ENCODE measurements at places on chromosomes 7 and 10.

- DNase-seq = no peak
These were observed 622.4 kb downstream of the SDK1 start for GRCh38 chr7:3923307-3923918.

GRCh38 chr10:60299961-60300883 lies 89.5 kb downstream of the ANK3 start:
- DNase-seq = no peak

DNA sequence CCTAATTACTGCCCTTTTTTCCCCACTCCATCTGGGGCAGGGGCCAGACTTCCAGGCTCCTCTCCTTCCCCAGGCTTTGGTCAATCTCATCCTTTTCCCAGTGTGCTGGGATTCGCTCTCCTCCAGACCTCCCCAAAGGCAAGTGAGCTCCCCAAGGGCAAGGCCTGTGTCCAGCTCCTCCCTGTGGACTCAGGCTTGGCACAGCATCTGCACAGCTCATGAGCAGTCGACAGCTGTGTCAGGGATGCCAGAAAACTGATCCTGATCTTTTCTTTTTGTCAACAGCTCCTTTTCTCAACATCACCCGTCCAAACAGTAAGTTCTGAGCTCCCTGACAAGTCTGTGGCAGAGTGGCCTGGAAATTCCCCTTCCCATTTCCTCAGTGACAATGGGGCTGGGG lies 67.1 kb downstream of the C10orf120 start:
- no peak for DNase-seq

DNA sequence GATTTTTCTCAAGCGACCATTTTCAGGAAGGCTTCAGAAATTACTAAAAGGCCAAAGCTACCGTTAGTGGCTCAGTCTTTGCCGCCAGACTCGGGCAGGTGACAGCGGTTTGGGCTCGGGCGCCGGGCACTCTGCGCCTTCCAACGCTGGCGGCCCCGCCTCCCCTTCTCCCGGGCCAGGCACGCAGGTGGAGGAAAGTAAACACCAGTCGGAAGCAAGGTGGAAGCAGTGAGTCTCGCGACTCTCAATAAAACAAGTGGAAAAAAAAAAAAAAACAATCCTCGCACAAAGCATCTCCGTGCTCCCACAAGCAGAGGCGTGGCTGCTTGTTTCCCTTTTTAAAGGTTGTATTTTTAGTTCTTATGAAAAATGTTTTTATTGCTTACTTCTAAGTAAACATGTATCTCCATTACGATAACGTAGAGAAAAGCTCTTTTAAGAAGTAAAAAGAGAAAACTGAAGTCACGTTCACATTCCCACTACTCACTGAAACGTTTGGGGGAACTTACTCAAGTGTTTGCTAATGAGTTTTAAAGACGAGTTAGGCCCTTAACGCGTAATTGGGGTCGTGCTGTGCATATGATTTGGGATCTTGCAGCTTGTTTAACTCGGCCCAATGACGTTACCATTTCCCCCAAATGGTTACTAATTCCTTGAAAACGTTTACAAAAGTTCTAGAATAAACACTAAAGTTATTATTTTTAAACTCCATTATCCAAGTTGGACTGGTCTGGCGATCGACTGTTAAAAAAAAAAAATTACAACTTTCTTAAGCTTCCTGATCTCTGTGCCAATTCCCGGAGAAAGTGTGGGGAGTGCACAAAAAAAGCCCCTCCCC lies 864 bp downstream of the CDCA7L start:
- DNase-seq = no peak

DNA sequence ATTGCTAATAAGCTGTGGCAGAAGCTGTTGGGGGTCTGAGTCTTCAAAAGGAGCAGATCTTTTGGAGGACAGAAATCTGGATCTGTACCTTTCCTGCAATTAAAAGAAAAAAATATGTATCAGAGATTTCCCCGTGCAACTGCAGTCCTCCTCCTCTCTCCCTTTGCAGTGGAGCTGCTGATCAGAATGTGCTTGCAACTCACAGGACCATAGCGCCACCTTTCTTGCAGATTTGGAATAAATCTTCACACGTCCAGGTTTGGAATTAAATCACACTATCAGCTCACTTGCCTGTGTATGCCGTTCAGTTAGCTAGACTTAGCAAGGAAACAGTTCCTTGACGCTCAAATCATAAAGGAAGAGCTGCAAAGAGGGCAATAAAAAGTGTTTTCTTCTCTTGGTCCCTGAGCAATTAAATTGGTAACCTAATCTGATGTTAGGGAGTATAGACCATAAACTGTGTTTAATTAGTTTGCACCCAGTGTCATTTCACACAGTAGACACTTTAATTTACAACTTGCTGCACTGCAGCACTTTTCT lies 77.4 kb downstream of the PON1 start:
- DNase-seq = no peak

DNA sequence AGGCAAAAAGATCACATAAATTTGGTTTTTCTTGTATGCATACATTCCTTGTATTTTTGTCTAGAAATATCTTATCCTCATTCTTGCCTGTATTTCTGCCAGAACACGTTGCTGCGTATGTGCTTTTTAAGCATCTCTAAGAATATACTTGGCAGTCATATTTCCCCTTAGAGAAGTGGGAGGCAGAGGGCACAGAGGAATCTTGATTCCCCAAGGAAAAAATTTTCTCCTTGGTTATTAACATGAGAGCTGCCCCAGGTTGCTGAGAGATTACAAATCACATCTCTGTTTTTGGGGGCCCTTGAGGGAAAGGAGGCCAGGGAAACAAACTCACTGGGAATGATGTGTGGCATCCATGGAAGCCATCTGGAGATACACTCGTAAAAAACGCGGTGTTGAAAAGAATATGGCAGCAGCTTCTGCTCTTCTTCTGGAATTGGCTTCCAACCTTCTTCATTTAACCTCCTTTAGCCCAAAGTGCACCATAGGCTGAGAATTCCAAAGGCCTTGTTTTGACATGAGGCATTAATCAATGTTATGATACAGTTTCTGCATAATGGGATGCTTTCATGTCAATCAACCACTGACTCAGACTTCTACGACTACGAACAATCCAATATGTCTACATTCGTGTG lies 684.3 kb upstream of the SORCS1 start:
- no peak for DNase-seq

DNA sequence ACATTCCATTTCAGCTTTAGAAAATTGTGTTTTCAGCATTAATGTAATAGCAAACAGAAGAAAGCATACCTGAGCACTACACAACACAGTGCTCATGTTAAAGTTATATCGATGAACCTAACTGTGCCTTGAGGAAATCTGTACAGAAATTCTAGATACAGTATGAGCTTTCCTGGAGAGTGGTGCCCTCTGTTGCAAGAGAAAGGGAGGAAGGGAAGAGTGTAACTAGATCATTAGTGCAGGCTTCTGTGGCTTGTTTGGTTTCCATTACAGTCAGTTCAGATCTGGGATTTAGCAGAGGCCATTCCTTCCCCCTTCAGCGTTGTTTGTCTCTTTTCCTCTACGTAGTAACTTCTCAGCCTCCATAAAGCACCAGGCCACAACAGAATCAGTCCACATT lies 139.7 kb downstream of the HTR7 start:
- no peak for DNase-seq

GRCh38 chr10:97805096-97805884 lies 33.5 kb upstream of the SFRP5 start:
- no peak for DNase-seq

- DNase-seq = no peak
These were observed 128.4 kb upstream of the ZNF746 start for GRCh38 chr7:149625947-149626392.

- no peak for DNase-seq
These were observed 2.6 kb upstream of the KAT6B start for GRCh38 chr10:74823791-74824183.
